GM12892 (cell line): ENCODE measurements at places on chromosomes 3 and 15.

DNA sequence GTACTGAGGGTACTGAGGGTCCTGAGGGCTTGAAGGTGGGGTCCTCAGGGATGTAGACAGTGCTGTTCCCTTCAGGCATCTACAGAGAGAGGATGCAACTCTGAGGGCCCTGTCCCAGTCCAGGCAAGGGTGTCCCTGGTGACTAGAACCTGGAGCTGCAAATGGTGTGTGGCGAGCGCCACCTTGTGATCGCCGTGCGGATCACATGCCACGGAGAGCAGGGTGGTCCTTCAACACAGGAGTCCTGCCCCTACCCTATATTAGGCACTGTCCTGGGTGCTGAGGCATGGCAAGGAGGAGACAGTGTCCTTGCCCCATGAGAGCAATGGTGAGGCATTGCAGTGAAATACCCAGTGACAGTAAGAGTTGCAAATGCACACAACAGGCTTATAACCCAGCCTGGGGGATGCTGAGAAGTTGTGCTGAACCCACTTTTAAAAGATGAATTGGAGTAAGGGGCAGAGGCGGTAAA is 23.6 kb downstream of the RHCG start:
- DNase-seq = peak; percentile 64

DNA sequence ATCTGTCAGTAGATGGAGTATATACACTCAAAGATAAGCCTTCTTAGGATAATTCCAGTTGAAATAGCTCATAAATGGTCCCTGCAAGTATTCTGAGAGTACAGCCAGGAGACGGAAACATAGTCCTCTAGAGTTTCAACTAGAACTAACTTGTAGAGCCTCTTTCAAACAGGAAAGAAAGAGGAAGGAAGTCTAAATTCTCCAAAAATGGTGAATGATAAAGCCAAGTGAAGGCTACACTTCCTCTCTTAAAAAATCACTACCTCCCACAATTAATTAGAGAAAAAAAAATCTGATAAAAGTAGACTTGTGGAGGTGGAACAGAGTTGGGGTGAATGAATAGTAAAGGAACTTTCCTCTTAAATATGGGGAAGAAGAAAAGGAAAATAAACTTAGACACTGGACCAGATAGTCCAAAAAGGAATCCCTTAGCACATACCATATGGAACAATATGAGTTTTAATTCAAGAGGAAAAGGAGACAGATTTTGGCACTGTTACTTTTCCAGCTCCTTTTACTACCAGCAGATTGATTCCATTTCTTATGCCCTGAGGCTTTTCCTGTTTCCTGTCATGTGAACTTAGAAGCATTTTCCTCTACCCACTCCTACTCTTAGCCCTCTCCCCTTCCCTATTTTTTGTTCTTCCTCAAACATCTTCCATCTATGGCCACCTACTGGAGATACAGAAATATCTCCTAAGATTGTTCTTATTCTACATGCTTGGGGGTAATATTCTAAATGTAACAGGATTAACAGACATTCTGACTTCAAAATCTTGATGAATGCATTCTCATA is 207.6 kb downstream of the CHST2 start:
- no peak for DNase-seq

GRCh38 chr3:130900959-130901358 is 7.1 kb downstream of the ATP2C1 start:
- no peak for DNase-seq

DNA sequence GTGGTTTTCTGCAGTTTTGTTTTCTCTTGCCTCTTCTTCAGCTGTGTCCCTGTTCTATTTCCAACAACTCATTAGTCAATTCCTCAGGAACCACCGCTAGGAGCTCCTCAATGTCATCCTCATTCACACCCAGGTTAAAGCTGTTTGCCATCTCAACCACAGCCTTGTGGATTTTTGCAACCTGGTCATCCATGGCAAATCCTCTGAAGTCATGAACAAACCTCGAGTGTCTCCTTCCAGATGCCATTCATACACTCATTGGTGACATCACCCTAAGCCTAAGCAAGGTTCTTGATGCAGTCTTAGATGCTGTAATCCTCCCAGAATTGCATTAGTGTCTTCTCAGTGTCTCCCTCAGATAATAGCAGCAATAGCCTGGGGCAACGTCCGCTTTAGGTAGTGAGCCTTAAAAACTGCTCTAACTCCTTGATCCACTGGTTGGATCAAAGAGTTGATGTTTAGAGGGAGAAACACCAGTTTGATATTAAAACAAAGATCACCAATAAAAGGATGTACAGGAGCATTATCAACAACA is 31.5 kb upstream of the ZNF502 start:
- DNase-seq = no peak

- no peak for DNase-seq
These were observed 368.6 kb upstream of the ROPN1 start for GRCh38 chr3:124360563-124360962.

DNA sequence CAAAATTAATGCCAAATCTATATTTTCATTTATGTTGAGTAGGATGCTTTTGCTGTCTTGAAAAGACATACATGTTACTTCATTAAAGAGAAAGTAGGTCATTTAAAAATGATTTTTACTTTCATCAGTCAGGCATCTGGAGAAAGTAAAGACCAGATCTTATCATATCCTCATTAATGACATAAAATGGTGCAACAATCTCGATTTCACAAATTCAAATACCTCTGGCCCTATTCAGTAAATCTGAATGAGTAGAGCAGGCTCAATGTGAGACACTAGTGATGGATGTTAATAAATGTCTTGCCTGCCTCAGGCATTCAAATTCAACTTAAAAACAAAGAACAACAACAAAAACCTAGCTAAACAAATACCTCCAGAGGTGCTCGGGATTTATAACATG is 714.1 kb downstream of the NAALADL2 start:
- DNase-seq = no peak

DNA sequence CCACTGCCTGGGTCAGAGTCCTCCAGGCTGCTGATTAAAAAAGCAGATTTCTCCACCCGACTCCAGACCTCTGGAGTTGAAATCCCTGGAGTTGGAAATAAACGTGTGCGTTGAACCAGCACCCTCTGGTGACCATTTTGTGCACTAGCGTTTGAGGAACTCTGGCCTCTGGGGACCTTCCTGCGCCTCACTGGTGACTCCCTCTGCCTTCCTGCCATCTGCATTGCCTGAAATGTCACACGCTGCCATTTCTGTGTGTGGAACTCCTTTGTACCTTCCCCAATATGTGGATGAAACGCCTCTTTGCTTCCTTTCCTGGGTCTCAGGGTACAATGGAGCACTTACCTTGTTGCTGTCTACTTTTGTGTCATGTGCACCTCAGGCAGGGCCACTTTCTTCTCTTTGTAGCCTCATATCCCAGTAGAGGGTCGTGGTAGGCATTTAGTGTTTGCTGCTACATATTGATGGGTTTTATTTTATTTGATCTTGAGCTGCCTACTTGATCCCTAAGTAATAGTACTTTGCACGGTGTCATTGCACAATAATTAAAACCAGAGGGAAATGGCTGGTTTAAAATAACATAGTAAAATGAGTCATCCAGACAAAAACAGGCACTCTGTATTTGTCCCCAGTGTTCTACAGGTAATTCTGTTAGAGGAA is 56.8 kb downstream of the GPR171 start:
- DNase-seq = peak; percentile 30

DNA sequence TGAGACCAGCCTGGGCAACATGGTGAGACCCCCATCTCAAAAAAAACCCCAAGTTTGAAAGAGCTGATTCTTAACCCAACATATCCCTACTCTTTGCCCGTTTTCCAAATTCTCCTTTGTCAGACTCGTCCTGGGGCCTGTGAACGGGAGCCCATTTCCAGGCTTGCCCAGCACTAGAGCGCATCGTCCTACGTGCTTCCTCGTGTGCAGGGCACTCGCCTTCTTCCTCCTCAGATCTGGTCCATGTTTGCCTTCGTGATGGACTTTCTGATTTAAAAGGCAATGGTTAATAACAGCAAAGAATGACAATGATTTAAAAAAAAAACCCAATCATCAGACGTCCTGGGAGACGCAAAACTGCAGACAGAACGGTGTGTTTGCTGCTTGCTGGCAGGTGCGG is 10.1 kb downstream of the MELTF start:
- DNase-seq = no peak

GRCh38 chr3:140636406-140637138 is 41.3 kb upstream of the TRIM42 start:
- DNase-seq = no peak
